ENCODE measurements at places on chromosomes 12 and 14.
A peak's percentile ranks its signal among the peaks of the same experiment; 100 is the strongest.

- H3K4me3 ChIP-seq: no peak overlapping the region
- H3K36me3 ChIP-seq: no peaks in the 10 kb centered on the region
- no peaks in the 10 kb centered on the region for H3K27me3 ChIP-seq
- no peak overlapping the region for H3K27ac ChIP-seq
Measured at GRCh38 chr14:34258318-34258717, 203.7 kb downstream of the SPTSSA start.

GRCh38 chr12:1204581-1205121 lies 213.6 kb downstream of the ERC1 start:
- H3K36me3 ChIP-seq: no peaks in the 10 kb centered on the region
- no peak for DNase-seq
- peak overlapping the region; percentile 12 for H3K4me3 ChIP-seq
- peak overlapping the region; percentile 90 for H3K27ac ChIP-seq
- no peaks in the 10 kb centered on the region for H3K27me3 ChIP-seq

DNA sequence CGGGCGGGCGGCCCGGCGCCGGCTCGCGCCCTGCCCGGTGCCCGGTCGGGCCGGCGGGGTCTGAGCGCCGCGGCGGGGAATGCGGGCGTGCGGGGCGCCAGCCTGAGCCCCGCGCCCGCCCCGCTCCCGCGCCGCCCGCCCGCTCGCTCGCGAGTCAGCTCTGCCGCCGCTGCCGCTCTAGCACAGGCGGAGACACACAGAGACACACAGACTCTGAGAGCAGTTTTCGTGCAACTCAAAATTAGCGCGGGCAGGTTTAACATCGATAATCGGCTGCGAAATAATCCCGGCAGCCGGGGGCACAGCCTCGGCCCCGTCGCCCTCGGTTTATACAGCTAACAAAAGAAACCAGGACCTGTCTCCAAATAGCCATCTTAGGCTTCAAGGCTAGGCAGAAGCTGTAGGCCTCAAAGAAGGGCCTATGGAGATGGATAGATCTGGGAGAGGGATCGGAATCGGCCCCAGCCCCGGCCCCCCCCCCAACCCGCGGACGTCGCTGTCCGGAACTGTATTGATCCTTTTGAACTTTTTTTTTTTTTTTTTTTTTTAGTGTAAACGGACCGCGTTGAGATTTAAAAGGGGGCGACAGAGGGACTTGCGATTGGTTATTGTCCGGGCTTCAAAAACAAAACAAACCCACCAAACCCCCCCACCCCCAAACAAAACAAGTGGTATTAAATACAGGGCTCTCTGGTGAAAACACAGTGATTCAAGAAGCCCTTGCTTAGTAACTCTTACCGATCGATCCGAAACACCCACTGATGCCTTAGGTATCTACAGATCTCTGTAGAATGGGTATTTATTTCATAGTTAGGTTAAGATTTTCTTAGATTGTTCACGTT lies 1.1 kb downstream of the ARID2 start:
- H3K27ac ChIP-seq: peak overlapping the region; percentile 100
- H3K36me3 ChIP-seq: no peaks in the 10 kb centered on the region
- peak overlapping the region; percentile 88 for H3K4me3 ChIP-seq
- H3K4me1 ChIP-seq: peaks cover 15% of the 10 kb centered on the region
- no peaks in the 10 kb centered on the region for H3K27me3 ChIP-seq
- peak; percentile 55 for DNase-seq

DNA sequence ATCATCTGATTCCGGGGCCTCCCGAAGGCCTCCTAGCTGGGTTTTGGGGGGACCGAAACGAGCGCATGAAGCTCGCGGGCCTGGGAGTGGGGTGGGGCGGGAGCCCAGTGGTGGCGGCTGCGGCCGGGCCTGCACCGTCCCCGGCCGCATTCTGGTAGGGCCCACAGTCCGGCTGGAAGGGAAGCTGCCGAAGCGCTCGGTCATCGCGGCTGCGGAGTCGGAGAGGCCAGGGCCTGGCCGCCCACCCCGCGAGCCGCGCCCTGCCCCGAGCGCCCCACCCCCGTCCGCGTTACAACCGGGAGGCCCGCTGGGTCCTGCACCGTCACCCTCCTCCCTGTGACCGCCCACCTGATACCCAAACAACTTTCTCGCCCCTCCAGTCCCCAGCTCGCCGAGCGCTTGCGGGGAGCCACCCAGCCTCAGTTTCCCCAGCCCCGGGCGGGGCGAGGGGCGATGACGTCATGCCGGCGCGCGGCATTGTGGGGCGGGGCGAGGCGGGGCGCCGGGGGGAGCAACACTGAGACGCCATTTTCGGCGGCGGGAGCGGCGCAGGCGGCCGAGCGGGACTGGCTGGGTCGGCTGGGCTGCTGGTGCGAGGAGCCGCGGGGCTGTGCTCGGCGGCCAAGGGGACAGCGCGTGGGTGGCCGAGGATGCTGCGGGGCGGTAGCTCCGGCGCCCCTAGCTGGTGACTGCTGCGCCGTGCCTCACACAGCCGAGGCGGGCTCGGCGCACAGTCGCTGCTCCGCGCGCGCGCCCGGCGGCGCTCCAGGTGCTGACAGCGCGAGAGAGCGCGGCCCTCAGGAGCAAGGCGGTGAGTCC lies at the start of gene KLC1:
KLC1 (plus strand) TSS at position 528 of the 819 bp plus-strand sequence. CDS start 25,354 bp downstream, outside the sequence.
- peak; percentile 90 for DNase-seq
- no peaks in the 10 kb centered on the region for H3K36me3 ChIP-seq
- H3K27ac ChIP-seq: peak within 1 kb of the TSS; percentile 96
- no peaks in the 10 kb centered on the region for H3K27me3 ChIP-seq
- peak within 1 kb of the TSS; percentile 99 for H3K4me3 ChIP-seq
- peaks cover 25% of the 10 kb centered on the region for H3K4me1 ChIP-seq

DNA sequence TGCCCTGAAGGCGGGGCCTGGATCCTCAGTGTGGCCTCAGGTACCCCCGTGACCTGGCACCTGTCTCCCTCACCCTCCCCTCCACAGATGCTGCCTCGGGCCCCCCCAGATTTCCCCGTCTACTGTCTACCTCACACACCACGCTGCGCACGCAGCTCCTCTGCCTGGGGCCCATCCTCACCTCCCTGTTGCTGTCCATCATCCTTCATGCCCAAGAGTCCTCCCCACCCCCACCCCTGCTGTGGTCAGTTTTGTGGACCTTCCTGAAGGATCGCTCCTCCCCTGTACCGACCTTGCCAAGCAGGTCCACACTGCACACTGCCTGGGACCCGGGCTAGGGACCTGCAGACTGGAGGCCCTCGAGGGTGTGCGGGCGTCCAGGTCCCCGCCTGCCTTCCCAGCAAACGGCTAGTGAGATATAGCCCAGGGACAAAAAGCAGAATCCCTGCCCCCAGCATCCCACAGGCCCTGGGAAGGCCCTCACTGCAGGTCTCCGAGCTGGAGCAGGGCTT lies 197.4 kb upstream of the DIO3 start:
- H3K27ac ChIP-seq: no peak overlapping the region
- H3K4me3 ChIP-seq: no peak overlapping the region
- peak; percentile 45 for DNase-seq

- peaks cover 17% of the 10 kb centered on the region for H3K4me1 ChIP-seq
- DNase-seq: no peak
- H3K36me3 ChIP-seq: no peaks in the 10 kb centered on the region
- H3K27me3 ChIP-seq: no peaks in the 10 kb centered on the region
- no peak overlapping the region for H3K4me3 ChIP-seq
- no peak overlapping the region for H3K27ac ChIP-seq
Measured at GRCh38 chr14:103213331-103213730, 90.1 kb downstream of the TNFAIP2 start.

GRCh38 chr14:80584744-80585505 lies 356.6 kb downstream of the CEP128 start:
- no peak overlapping the region for H3K4me3 ChIP-seq
- no peaks in the 10 kb centered on the region for H3K36me3 ChIP-seq
- no peak overlapping the region for H3K27ac ChIP-seq
- no peak for DNase-seq

GRCh38 chr12:50924439-50925341 lies 27.7 kb upstream of the HIGD1C start:
- no peaks in the 10 kb centered on the region for H3K27me3 ChIP-seq
- H3K4me3 ChIP-seq: peak overlapping the region; percentile 78
- H3K4me1 ChIP-seq: peaks cover 12% of the 10 kb centered on the region

- H3K36me3 ChIP-seq: no peaks in the 10 kb centered on the region
- no peaks in the 10 kb centered on the region for H3K27me3 ChIP-seq
- H3K27ac ChIP-seq: no peak overlapping the region
- peaks cover 10% of the 10 kb centered on the region for H3K4me1 ChIP-seq
- DNase-seq: no peak
- no peak overlapping the region for H3K4me3 ChIP-seq
Measured at GRCh38 chr12:51926718-51927117, 19.4 kb downstream of the ACVRL1 start.

DNA sequence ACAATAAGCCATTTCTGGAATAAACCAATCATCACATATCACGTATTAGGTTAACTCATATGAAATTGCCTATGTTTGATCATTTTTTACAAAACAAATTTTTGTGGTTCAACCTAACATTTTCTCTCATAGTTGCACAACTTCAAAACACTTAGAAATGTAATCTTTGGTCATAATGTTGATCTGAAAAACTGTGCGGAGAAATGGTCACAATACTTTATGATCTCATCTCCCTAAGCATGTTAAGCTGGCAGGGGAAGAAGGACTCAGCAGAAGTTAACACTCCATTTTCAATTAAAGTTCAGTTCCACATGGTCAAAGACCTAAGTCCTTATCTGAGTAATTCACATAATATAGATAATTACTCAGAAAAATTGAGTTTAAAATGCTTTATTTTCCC lies 194.8 kb downstream of the CAPZA3 start:
- no peak for DNase-seq
- no peaks in the 10 kb centered on the region for H3K4me1 ChIP-seq
- no peaks in the 10 kb centered on the region for H3K36me3 ChIP-seq
- no peak overlapping the region for H3K27ac ChIP-seq
- no peak overlapping the region for H3K4me3 ChIP-seq

GRCh38 chr14:59832653-59833294 lies 37.8 kb downstream of the RTN1 start:
- H3K36me3 ChIP-seq: no peaks in the 10 kb centered on the region
- no peaks in the 10 kb centered on the region for H3K27me3 ChIP-seq
- H3K4me3 ChIP-seq: no peak overlapping the region
- no peak for DNase-seq
- no peaks in the 10 kb centered on the region for H3K4me1 ChIP-seq
- no peak overlapping the region for H3K27ac ChIP-seq

GRCh38 chr12:110684312-110684836 lies 4.5 kb downstream of the HVCN1 start:
- H3K36me3 ChIP-seq: no peaks in the 10 kb centered on the region
- H3K4me3 ChIP-seq: no peak overlapping the region
- H3K27ac ChIP-seq: no peak overlapping the region
- no peaks in the 10 kb centered on the region for H3K27me3 ChIP-seq

DNA sequence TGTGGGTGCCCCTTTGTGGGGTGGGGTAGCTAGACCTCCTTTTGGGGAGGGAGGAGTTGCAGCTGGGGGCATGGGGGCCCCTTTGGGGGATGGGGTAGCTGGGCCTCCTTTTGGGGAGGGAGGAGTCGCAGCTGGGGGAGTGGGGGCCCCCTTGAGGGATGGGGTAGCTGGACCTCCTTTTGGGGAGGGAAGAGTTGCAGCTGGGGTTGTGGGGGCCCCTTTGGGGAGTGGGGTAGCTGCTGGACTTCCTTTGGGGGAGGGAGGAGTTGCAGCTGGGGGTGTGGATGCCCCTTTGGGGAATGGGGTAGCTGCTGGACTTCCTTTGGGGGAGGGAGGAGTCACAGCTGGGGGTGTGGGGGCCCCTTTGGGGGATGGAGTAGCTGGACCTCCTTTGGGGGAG lies 7.0 kb downstream of the NACA start:
- peaks cover 45% of the 10 kb centered on the region for H3K4me1 ChIP-seq
- no peaks in the 10 kb centered on the region for H3K36me3 ChIP-seq
- H3K27me3 ChIP-seq: no peaks in the 10 kb centered on the region
- H3K27ac ChIP-seq: no peak overlapping the region
- H3K4me3 ChIP-seq: no peak overlapping the region

GRCh38 chr12:76023069-76023690 lies 8.4 kb downstream of the PHLDA1 start:
- no peak overlapping the region for H3K27ac ChIP-seq
- H3K27me3 ChIP-seq: no peaks in the 10 kb centered on the region
- H3K4me3 ChIP-seq: no peak overlapping the region

DNA sequence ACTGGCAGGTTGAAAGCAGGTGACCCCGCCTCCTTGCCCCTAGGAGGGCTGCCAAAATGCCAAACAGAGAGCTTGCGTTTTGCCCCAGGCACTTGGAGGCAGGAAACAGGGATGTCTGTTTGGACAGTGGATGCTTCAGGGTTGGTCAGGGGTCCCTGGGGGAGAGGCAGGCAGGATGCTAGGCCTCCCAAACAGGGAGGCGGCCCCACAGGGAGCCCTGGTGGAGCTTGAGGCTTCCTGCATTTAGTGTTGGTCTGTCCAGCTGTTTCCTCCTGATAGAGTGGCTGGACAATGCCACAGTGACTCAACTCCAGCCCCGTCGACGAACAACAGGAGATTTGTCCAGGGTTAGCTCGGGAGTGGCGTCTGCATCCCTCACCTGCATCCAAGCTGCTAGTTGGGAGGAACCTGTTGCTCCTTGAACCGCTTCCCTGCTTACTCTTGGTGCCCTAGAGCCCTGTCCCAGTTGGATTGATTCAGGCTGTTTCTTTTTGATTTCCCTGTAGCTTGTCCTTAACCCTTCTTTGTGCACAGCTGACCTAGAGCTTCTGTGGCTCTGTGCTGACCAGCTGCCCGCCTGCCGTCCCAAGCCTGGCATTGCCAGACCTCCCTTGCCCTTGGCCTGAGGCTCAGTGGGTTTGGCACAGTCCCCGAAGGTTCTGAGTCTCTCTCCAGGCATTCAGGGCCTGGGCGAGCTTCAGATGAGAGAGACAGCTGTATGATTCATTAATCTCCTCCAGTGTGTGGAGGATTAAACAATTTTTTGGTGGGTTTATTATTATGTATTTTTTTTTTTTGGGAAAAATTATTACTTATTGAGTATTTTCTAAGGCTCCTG lies 45.9 kb downstream of the TSPAN9 start:
- no peak for DNase-seq
- H3K36me3 ChIP-seq: no peaks in the 10 kb centered on the region
- peaks cover 22% of the 10 kb centered on the region for H3K4me1 ChIP-seq
- no peak overlapping the region for H3K4me3 ChIP-seq
- no peak overlapping the region for H3K27ac ChIP-seq
- no peaks in the 10 kb centered on the region for H3K27me3 ChIP-seq

- H3K4me3 ChIP-seq: no peak overlapping the region
- no peak for DNase-seq
- H3K27ac ChIP-seq: no peak overlapping the region
- no peaks in the 10 kb centered on the region for H3K4me1 ChIP-seq
- no peaks in the 10 kb centered on the region for H3K36me3 ChIP-seq
Measured at GRCh38 chr12:2963154-2963759, 4.1 kb downstream of the TEAD4 start.

DNA sequence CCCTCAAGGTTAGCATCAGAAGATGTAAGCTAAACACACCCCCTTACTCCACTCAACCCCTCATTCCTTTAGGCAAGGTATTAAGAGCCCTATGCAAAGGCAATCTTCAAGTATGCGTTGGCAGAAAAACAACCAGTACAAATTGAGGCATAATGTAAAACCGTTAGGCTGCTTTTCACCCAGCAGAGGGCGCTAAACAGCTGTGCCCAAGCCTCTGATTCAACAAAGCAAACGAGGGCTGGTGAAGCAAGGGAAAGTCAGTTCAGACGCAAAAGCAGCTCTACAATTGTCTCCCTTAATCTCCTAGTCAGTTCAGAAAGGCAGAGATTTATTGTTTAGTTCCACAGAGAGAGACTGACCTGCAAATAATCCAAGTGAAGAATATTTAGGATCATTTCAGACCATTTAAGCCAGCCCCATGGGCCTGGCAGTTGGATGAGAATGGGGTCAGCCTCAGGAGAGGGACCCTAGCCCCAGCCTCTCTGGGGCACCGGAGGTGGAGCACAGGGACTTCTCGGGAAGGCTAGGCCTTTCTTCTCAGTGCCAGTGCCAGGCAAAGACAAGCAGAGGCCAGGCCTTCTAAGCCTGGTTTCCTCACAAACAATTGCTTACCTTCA lies 23.5 kb downstream of the DCAF5 start:
- H3K27ac ChIP-seq: peak overlapping the region; percentile 46
- no peak overlapping the region for H3K4me3 ChIP-seq
- peak; percentile 88 for DNase-seq
